ENCODE measurements at places on chromosomes 2 and 18. TPM values are rescaled to one million over a fixed set of nuclear protein-coding genes. Genes with fewer than 3 reads are reported as not detected.

DNA sequence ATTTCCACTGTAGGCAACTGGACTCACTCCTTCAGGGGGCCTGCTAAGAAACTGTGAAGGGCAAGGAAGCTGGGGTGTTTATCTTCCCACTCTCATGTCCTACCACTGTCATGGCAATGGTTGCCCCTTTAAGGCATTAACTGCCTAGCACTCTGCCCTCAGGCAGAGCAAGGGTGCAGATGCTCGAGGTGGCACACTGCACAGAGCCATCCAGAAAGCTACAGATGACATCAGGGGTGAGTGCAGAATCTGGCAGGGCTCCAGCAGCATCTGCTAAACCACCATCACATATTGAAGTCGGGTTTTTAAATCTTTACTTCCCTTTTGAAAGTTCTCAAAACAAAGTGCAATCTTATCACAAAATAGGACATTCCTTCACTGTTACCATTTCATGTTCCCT is 75.4 kb downstream of the RAPGEF4 start:
- DNase-seq, result no peak

The ERICH2 gene
- not detected for total RNA-seq

The SPAST gene
- 18.6 TPM for total RNA-seq

The KANSL1L gene
- total RNA-seq, result 4.7 TPM

- DNase-seq, result no peak
Measured at GRCh38 chr2:109129921-109130722, 1.1 kb downstream of the SH3RF3 start.

GRCh38 chr2:17323697-17324096 is 194.5 kb downstream of the RAD51AP2 start:
- no peak for DNase-seq

The C1GALT1C1L gene
- total RNA-seq, result not detected

DNA sequence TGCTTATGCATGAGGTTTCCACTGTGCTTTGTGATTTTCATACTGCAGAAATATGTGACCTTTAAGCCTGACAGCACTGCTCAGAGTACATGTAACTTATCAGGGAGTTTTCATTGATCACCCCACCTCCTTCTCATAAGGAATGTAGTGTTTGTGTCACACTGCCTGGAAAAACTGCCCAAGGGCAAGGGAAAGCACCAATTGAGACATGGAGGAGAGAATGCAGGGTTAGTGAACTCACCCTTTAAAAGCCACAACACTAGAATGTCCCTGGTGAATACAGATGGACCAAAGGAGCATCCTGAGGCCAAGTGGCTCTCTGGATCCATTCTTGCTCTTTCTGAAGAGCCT is 147.2 kb upstream of the SPATS2L start:
- no peak for DNase-seq

DNA sequence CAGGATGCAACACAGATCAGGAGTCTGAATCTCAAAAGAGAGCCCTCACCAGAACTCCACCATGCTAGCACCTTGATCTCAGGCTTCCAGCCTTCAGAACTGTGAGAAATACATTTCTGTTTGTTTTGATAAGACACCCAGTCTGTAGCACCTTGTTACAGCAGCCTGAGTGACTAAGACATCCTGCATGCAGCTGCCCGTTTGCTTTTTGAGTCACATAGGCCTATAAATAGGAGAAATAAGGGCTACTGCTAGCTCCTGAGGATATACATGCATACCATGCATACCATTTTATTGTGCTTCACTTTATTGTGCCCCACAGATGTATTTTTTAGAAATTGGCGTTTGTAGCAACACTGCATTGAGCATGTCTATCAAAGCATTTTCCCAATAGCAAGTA is 337.8 kb downstream of the CDH2 start:
- no peak for DNase-seq
